Left lung (tissue), 14 donors: ENCODE measurements at places on chromosomes 4 and X.
A peak's percentile ranks its signal among the peaks of the same experiment; 100 is the strongest.

- H3K36me3 ChIP-seq, result no peaks in the 10 kb centered on the region
- H3K27ac ChIP-seq, result no peak overlapping the region
- no peaks in the 10 kb centered on the region for H3K4me1 ChIP-seq
- no peak overlapping the region for H3K4me3 ChIP-seq
- DNase-seq, result no peak
Observed at GRCh38 chrX:111007238-111007637, 88.8 kb upstream of the PAK3 start.

- no peak for DNase-seq
- H3K27me3 ChIP-seq, result no peaks in the 10 kb centered on the region
- H3K27ac ChIP-seq, result peak overlapping the region; percentile 64
- peaks cover 16% of the 10 kb centered on the region for H3K4me1 ChIP-seq
- no peak overlapping the region for H3K4me3 ChIP-seq
Observed at GRCh38 chr4:11489453-11490083, 60.9 kb upstream of the HS3ST1 start.

GRCh38 chrX:12721042-12721441, 70.2 kb upstream of the PRPS2 start:
- no peaks in the 10 kb centered on the region for H3K27me3 ChIP-seq
- H3K4me1 ChIP-seq, result no peaks in the 10 kb centered on the region
- no peak overlapping the region for H3K4me3 ChIP-seq
- H3K27ac ChIP-seq, result no peak overlapping the region
- no peaks in the 10 kb centered on the region for H3K36me3 ChIP-seq

- H3K27ac ChIP-seq, result peak overlapping the region; percentile 13
- DNase-seq, result no peak
- H3K4me3 ChIP-seq, result no peak overlapping the region
- no peaks in the 10 kb centered on the region for H3K27me3 ChIP-seq
Observed at GRCh38 chrX:50769389-50770063, 44.5 kb downstream of the SHROOM4 start.

DNA sequence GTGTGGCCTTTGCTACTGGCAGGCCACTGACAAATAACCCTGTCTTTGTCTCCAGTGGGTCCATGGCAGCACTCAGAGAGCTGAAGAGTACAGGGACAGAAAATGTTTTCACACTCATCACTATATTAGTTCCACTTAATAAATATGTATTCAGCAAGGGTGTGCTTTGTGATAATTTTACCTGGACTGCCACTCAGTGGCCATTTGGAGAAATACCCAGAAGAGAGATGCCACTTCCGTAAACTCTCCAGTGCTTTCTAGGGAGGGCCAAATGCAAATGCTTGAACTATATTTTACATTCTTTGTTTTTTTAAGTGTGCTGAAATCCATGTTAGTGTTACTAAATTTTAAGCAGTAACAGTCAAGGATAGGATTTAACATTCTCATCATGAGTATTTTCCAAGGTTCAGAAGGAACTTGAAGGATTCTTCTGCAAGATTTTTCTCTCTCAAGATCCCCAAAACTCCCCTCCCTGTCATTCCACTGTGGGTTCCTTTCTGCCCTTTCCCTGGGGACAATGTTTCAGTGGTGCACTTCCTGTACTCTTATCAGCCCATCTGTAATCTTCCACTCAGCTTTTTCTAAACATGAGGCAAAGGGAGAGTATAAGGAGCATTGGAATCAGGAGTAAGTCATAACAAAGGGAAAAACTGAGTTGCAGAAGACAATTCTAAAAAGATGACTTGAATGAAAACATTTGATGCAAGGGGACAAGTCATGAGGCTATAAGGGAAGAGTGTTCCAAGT, 46.0 kb downstream of the TFDP3 start:
- H3K4me1 ChIP-seq, result no peaks in the 10 kb centered on the region
- no peak overlapping the region for H3K4me3 ChIP-seq
- H3K27me3 ChIP-seq, result no peaks in the 10 kb centered on the region
- DNase-seq, result peak; percentile 36
- no peaks in the 10 kb centered on the region for H3K36me3 ChIP-seq
